ENCODE measurements at places on chromosomes 7 and 10.

DNA sequence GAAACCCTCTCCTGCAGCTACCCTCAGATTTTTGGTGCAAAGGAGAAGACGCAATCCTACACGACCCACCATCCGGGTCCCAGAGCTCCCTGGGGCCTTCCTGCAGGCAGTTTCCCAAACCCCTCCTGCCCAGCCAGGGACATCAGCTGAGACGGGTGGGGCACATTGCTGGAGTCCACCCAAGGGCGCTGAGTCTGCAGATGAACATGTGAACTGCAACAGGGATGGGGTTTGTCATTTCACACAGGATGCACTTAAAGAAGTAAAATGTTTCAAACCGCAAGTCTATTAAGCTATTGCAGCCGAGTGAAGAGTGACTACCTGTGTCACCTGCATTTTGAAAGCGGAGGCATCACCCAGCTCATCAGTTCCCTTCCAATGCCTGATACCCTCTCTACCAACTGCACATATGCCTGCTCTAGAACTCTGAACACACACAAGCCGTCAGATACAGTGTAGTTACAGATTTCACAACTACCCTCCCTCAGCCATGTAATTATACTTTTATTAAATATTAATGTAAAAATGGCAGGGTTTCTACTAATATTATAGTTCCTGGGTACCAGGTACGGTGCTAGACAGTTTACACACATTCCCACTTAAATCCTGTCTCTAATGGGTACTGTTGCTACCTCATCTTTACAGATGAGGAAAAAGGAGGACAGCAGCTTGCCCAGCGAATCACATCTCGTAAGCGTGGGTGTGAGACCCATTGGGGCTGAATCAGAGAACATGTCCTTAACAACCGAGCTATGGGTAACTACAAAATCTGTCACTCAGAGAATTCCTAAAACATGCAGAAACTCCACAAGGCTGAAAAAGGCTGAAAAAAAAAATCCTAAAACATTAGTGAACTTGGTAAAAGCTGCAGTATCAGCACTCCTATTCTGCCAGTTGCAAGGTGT, 71.2 kb downstream of the GRB10 start:
- no peak for DNase-seq

GRCh38 chr10:46226900-46227558, 59.8 kb upstream of the ANTXRL start:
- DNase-seq: no peak

GRCh38 chr7:3911685-3912084, 610.6 kb downstream of the SDK1 start:
- no peak for DNase-seq

GRCh38 chr7:379456-380138, 89.6 kb downstream of the FOXL3 start:
- no peak for DNase-seq

GRCh38 chr10:113854761-113855588, 514 bp downstream of the NHLRC2 start:
- no peak for DNase-seq

DNA sequence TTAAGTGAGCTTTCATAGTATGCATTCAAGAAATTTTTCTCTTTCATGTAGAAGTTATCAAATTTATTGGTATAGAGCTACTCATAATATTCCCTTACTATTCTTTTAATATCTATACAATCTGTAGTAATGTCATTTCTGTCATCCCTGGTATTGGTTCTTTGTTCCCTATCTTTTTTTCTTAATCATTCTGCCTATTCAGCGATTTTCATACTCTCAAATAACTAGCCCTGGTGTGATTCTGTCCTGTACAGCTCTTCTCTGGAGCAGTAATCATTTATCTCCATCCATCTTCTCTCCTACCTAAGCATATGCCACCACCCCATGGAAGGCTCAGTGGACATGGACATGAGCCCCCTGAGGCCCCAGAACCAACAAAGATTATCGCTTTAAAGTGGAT, 213.2 kb upstream of the NEBL start:
- DNase-seq: no peak

- DNase-seq: no peak
Observed at GRCh38 chr7:94109556-94109955, 105.4 kb upstream of the BET1 start.

DNA sequence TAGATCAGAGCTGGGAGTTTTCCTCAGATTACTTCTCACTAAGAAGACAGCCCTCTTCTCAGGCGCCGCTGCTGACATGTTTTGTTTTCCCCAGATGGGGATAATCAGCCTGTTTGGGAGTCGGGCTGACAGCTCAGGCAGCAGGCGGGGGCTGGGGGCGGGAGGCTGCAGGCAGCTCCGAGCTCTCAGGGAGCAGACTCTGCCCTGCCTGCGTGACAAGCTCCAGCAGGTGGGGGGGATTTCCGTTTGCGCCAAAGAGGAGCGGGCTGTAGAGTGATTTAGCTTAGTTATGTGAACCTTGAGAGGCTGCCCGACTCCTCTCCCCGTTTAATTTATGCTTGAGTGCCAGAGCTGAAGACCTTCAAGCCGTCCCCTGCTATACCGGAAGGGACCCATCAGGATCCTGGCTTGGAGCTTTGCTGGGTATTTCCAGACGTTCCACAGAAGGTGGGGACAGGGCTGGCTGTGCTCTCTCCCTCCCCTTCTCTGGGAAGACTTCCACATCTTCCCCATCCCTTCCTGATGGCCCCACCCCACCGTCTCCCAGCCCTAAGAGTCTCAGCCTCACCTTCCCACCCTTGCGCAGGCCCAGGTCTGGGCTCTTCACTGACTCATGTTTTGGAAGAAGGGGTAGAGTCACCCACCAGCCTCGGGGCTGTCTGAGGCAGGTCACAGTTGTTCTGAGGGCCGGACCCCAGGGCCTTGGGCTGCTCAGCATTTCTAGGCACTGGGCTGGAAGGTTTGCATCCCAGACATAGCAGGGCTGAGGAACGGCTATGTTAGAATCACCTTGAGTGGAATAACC, 24.7 kb upstream of the ADCYAP1R1 start:
- no peak for DNase-seq

GRCh38 chr10:131891929-131892805, 8.6 kb upstream of the PPP2R2D start:
- DNase-seq: no peak

GRCh38 chr10:103691723-103692435, 163.5 kb downstream of the SH3PXD2A start:
- DNase-seq: no peak

DNA sequence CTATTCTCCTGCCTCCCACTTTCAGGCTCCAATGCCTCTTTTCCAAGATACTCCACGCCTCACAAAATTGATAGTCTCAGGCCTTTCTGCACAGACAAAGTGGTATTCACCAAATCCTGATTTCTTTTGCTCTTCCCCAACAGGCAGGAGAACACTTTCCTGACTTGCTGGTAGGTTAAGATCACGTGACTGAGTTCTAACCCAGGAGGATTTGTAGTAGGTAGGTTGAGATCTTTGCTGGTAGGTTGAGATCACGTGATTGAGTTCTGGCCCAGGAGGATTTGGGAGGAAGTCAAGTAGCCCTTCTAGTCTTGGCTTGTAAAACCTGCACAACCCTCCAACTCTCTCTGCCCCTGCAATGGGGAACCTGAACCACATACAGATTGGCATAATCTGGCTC, 741.5 kb downstream of the TYW1 start:
- no peak for DNase-seq

- no peak for DNase-seq
Observed at GRCh38 chr10:96205580-96205979, 65.8 kb downstream of the BLNK start.

GRCh38 chr7:81162771-81163525, 244.1 kb upstream of the SEMA3C start:
- no peak for DNase-seq

DNA sequence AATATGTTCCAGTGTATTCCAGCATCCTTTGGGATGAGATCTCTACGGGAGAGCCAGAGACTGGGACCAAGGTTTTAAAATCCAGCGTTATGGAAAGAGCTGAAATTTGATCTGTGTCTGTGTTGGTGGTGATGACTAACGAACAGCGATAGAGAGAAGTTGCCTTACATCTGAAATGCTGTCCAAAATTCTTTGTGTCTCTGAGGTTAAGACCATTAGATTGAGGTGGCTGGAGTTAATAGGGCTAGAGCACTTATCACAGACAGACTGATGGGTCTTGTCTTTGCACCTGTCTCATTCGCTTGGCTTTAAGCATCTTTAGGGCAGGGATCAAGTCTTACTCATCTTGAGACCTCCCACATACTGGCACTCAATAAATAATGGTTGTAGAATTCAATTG, 41.0 kb upstream of the RAPGEF5 start:
- no peak for DNase-seq

DNA sequence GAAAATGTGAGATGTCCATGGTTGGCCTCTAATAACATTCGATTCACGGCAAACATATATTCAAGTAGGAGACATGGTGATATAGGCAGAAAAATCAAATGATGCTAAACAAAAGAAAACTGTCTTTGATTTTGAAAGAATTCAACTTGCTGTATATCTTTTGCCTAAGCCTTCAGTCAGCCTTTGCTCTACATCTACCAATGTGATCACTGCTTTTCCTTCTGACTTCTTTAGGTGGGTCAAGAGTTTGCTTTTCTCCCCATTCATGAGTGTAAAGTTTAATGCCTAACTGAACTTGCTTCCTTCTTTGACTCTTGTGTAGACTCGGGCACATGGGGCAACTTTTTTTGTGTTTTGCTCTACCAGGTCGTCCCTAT, 417 bp upstream of the HIF1AN start:
- DNase-seq: no peak

- no peak for DNase-seq
Observed at GRCh38 chr10:47077941-47078340, 166.7 kb downstream of the PTPN20 start.

DNA sequence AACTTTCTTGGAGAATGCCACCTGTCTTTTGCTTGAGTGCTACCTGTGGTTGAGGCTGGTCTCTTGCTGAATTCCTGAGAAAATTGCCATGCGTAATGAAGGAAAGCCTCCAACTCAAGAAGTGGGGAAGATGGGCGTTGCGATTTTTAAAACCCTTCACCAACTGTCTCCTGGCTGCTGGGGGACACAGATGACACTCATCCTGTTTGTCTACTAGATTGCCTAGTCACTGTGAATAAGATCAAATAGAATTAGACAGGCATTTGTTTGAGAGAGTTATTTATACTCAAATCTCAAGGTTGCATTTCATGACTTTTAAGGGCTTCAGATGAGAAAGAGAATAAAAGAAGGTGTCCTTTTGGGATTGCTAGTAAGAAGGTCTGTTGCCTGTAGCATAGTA, 84.3 kb upstream of the MTPN start:
- DNase-seq: no peak

GRCh38 chr7:101210143-101210542, 7.2 kb downstream of the PLOD3 start:
- DNase-seq: no peak

Measured in non-pigmented ciliary epithelial cell (primary cell).